Activated CD8-positive, alpha-beta memory T cell treated with anti-CD3 and anti-CD28 coated beads for 36 hours (primary cell): ENCODE measurements at places on chromosomes 2 and 18. TPM values are rescaled to one million over a fixed set of nuclear protein-coding genes. Genes with fewer than 3 reads are reported as not detected.

The TRMT61B gene
- 19.6 TPM for total RNA-seq

The CTLA4 gene
- total RNA-seq: 63.7 TPM

The SERPINB10 gene
- total RNA-seq: not detected

The TMEM178A gene
- total RNA-seq: not detected

The CASP8 gene
- total RNA-seq: 33.0 TPM
